ENCODE measurements at places on chromosomes 3 and 15. TPM values are rescaled to one million over a fixed set of nuclear protein-coding genes. Genes with fewer than 3 reads are reported as not detected.
A peak's percentile ranks its signal among the peaks of the same experiment; 100 is the strongest.

GRCh38 chr15:94070356-94071295 is 160.7 kb upstream of the MCTP2 start:
- H3K4me3 ChIP-seq = peak overlapping the region; percentile 53
- H3K4me1 ChIP-seq = peaks cover 14% of the 10 kb centered on the region
- H3K36me3 ChIP-seq = no peaks in the 10 kb centered on the region
- DNase-seq = peak; percentile 76
- no peak overlapping the region for H3K27ac ChIP-seq

GRCh38 chr15:52789601-52790168 is 451 bp downstream of the ONECUT1 start:
- H3K27me3 ChIP-seq = peaks cover 76% of the 10 kb centered on the region
- peak; percentile 35 for DNase-seq
- no peak overlapping the region for H3K27ac ChIP-seq

DNA sequence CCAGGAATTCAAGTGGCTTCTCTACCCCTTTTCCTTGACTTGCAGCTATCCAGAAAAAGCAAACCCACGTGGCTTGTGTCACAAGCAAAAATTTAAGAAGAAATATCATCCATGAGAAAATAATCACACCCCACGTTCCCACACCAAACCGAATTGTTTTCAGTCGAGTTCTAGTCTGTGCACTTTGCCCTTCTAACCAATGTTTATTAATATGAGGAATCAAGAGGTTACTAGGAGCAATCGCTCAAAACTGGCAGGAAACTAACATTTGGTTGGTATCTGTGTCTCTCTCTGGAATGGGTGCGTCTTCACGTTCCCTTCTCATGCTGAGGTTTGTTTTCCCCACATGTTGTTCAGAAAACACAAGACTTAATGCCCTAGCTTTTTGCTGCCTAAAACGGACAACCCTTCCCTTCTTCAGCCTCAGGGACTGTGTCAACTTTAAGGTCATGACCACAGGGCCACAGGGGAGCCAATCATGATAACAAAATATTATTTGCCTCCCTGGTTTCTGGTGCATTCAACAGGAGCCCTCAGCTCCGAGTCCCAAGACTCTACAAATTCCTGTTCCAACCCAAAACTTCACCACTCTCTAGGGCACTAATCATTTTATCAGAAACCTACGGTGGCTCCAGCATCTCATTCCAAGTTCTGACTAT is 41.4 kb upstream of the LMCD1 start:
- DNase-seq = no peak
- H3K27ac ChIP-seq = peak overlapping the region; percentile 98
- H3K27me3 ChIP-seq = no peaks in the 10 kb centered on the region
- no peak overlapping the region for H3K4me3 ChIP-seq

DNA sequence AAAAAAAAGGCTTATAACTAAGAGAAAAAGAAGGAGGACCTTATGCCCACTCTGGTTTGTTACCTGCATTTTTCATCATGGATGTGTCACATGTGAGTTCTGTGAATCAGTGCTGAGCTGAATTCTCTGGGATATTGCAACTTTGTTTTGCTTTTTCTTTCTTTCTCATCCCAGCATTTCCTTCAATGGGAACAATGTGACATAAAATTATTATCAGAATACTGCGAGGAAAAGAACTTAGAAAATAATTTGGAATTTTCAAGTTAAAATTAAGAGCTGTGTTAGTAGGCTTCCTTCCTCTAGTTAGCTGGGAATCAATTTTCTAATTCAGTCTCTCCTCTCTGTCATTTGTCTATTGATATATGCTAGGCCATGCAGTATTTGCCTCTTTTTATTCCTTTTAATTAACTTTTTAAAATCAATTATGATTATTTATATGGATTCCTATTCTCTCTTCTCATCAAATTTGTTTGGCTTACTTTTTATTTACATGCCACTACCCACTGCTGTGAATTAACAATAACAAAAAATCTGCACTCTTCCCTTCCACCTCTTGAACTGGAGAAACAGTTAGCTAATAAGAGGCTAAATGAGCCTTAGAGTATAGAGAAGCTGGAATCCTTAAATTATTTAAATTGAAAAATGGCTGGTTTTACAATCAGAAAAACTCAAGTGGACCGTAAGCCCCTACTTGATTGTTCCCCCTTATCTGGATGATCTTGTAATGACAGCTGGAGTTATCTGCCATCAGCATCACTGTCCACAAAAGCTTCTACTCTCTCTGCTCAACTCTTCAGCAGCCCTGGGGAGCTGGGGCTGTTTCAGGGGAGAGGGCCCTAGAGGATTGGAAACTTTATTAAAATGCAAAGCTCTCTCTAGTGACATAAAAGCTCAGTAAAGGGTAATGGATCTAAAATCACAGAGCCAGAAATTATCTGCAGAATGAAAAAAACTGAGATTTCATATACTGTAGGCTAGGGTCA is 95.3 kb upstream of the SOX2 start:
- H3K4me1 ChIP-seq = no peaks in the 10 kb centered on the region
- no peaks in the 10 kb centered on the region for H3K27me3 ChIP-seq
- DNase-seq = no peak
- H3K36me3 ChIP-seq = no peaks in the 10 kb centered on the region
- H3K27ac ChIP-seq = no peak overlapping the region

GRCh38 chr15:68550498-68551295 is 28.1 kb upstream of the CORO2B start:
- H3K36me3 ChIP-seq = no peaks in the 10 kb centered on the region
- no peak overlapping the region for H3K4me3 ChIP-seq

DNA sequence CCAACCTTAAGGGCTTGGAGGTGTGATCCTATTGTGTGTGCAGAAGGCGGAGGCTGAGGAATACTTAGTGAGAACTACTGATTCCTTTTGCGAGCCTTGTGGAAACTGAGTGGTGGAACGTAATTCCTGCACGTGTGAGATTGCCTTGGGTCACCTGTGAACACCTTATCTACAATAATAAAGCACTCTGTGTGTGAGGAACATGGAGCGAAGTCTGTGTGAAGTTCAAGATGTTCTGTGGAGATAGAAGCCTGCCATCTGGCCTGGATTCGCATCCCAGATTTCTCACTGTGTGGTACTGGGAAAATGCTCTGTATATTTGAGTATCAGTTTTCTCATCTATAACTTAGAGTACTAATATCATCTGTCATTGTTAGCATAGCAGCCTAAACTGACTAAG is 179.5 kb upstream of the PDZRN3 start:
- H3K4me3 ChIP-seq = no peak overlapping the region
- no peak for DNase-seq
- no peaks in the 10 kb centered on the region for H3K27me3 ChIP-seq

DNA sequence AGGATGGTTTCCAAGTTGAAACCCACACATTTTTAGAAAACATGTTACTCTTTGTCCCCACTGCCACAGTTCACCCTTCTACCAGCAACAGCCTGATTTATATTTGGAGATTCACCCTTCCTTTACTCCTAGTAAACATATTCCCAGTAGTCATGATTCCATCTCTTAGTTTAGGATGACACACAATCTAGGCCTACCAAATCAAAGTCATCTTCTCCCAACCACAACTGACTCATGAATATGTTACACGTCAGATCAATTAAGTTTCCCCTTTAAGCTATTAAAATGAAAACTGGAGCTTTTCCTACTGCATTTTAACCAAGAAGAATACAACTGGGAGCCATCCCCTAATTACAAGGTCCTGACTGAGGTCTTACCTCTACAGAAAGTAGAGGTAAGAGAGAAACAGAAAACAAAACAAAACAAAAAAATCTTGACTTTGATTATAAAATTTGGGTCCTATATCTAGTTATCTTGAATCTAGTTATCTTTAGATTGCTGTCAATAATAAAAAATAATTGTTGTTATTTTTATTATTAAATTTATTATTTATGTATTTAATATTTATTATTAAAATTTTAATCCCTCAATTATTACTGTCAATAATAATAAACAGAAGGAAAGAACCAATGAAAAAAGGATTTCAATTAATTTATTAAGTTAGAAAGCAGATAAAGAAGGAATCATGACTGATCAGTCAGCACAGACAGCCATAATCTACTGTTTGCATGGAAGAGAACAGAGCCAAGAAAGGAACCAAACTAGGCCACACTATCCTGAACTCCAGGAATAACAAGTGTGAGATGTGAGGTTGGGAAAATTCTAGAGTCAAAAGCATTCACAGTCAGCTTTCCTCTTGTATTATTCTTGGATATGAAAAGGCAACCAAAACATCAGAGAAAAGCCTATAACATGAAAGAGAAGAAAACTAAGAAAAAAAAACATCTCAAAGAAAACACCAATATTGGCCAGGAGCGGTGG is 12.5 kb downstream of the DPH6 start:
- peaks cover 8% of the 10 kb centered on the region for H3K4me1 ChIP-seq
- H3K27ac ChIP-seq = peak overlapping the region; percentile 49
- H3K27me3 ChIP-seq = no peaks in the 10 kb centered on the region
- H3K36me3 ChIP-seq = 0 out of 2 replicates have a peak, but pooled peaks cover 15% of the 10 kb centered on the region
- H3K4me3 ChIP-seq = no peak overlapping the region

DNA sequence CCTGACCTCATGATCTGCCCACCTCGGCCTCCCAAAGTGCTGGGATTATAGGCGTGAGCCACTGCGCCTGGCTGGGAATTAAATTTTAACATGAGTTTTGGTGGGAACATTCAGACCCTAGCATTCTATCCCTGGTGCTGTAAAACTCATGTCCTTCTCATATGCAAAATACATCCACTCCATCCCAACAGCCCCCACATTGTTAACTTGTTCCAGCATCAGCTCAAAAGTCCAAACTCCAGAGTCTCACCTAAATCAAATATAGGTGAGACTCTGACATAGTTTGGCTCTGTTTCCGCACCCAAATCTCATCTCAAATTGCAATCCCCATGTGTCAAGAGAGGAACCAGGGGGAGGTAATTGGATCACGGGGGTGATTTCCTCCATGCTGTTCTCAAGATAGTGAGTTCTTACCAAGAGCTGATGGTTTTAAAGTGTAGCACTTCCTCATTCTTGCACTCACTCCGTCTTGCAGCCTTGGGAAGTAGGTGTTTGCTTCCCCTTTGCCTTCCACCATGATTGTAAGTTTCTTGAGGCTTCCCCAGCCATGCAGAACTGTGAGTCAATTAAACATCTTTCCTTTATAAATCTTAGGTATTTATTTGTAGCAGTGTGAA is 96.2 kb upstream of the PLCL2 start:
- DNase-seq = no peak
- no peaks in the 10 kb centered on the region for H3K27me3 ChIP-seq
- no peaks in the 10 kb centered on the region for H3K36me3 ChIP-seq

DNA sequence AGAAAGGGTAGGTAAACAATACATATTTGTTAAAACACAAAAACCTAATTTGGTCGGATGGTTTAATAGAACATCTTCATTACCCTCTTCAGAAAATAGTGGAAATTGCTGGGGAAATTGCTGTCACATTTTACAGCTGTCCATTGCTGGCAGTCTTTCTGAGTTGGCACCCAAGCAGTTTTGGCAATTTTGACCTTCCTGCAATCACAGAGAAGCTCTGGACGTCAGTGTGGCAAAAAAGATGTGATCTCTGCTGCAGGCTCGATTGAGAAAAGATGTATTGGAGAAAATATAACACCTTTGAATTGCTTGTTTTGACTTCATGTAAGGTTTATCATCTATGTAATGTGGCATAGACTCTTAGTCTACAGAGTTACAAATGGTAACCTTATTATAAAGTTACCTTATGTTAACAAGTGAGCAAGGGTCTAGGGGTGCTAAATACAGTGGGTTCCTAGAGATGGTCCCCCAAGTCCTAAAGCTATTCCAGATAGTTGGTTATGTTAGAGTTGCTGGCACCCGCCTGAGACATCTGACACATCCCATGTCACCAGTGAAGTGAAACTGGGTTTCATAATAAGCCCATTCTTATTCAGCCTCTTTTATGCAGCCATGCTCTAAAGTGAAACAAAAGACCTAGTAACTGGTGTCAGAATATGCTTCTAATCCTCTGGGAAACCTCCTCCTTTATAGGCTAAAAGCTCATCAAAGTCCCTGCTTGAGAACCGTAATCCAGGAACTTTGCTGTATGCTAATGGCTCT is 14.0 kb downstream of the UBE2E1 start:
- no peaks in the 10 kb centered on the region for H3K36me3 ChIP-seq
- no peak overlapping the region for H3K27ac ChIP-seq
- H3K27me3 ChIP-seq = no peaks in the 10 kb centered on the region
- no peak overlapping the region for H3K4me3 ChIP-seq
- no peaks in the 10 kb centered on the region for H3K4me1 ChIP-seq

GRCh38 chr3:192920411-192920810 is 2.8 kb upstream of the MB21D2 start:
- no peaks in the 10 kb centered on the region for H3K27me3 ChIP-seq
- no peak overlapping the region for H3K4me3 ChIP-seq
- H3K36me3 ChIP-seq = no peaks in the 10 kb centered on the region

- H3K4me1 ChIP-seq = 0 out of 2 replicates have a peak, but pooled peaks cover 5% of the 10 kb centered on the region
- no peaks in the 10 kb centered on the region for H3K27me3 ChIP-seq
- H3K36me3 ChIP-seq = no peaks in the 10 kb centered on the region
These were observed 531.0 kb upstream of the NR2F2 start for GRCh38 chr15:95799286-95800200.

DNA sequence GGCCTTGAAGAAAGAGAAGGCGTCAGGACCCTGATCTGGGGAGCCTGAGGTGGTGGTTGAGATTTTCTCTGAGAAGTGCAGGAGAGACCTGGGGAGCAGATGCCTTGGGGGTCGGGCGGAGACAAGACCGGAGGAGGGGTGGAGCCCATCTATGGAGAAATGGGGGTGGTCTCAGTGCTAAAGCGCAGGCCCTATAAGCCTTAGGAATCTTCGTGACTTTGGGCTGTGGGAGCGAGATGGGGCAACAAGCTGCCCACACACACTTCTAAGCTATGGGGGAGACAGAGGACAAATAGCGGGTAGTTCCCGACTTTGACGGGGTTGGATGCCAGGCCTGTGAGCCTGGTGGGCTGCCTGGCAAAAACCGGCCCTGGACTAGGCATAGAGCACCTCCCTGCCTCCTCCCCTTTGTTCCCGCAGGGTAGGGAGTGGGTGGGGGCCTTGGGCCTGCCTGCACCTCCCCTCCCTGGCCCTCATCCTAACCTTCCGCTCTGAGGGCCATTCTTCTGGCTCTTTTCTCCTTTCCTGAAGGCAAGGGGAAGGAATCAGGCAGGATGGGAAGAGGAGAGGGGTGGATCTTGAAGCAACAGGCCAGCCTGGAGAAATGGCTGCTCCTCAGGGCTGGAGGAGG is 880 bp downstream of the NISCH start:
- H3K27ac ChIP-seq = peak overlapping the region; percentile 53
- peak; percentile 62 for DNase-seq
- H3K4me1 ChIP-seq = no peaks in the 10 kb centered on the region
- H3K36me3 ChIP-seq = peaks cover 31% of the 10 kb centered on the region
- H3K27me3 ChIP-seq = no peaks in the 10 kb centered on the region

GRCh38 chr15:36499412-36500389 is 79.7 kb upstream of the CDIN1 start:
- DNase-seq = no peak
- H3K4me1 ChIP-seq = peaks cover 15% of the 10 kb centered on the region
- H3K27me3 ChIP-seq = no peaks in the 10 kb centered on the region
- no peak overlapping the region for H3K4me3 ChIP-seq
- no peaks in the 10 kb centered on the region for H3K36me3 ChIP-seq
- no peak overlapping the region for H3K27ac ChIP-seq

GRCh38 chr15:55770806-55771205 is 27.9 kb upstream of the PRTG start:
- H3K27ac ChIP-seq = no peak overlapping the region
- no peaks in the 10 kb centered on the region for H3K27me3 ChIP-seq
- DNase-seq = peak; percentile 14
- H3K4me3 ChIP-seq = no peak overlapping the region

- peak; percentile 59 for DNase-seq
- H3K4me1 ChIP-seq = no peaks in the 10 kb centered on the region
- no peaks in the 10 kb centered on the region for H3K27me3 ChIP-seq
- H3K36me3 ChIP-seq = no peaks in the 10 kb centered on the region
These were observed 128.6 kb downstream of the DCLK3 start for GRCh38 chr3:36635731-36636130.

- DNase-seq = no peak
- no peaks in the 10 kb centered on the region for H3K27me3 ChIP-seq
- no peaks in the 10 kb centered on the region for H3K36me3 ChIP-seq
- peaks cover 14% of the 10 kb centered on the region for H3K4me1 ChIP-seq
These were observed 70.1 kb downstream of the KLF15 start for GRCh38 chr3:126287171-126287535.

RHCG gene
- total RNA-seq = not detected

BNC1 gene
- total RNA-seq = 8.7 TPM

SCAANT1 gene
- not detected for total RNA-seq

Data from GM23248 (cell line).